ENCODE measurements at places on chromosomes 13 and 19. TPM values are rescaled to one million over a fixed set of nuclear protein-coding genes. Genes with fewer than 3 reads are reported as not detected.

DNA sequence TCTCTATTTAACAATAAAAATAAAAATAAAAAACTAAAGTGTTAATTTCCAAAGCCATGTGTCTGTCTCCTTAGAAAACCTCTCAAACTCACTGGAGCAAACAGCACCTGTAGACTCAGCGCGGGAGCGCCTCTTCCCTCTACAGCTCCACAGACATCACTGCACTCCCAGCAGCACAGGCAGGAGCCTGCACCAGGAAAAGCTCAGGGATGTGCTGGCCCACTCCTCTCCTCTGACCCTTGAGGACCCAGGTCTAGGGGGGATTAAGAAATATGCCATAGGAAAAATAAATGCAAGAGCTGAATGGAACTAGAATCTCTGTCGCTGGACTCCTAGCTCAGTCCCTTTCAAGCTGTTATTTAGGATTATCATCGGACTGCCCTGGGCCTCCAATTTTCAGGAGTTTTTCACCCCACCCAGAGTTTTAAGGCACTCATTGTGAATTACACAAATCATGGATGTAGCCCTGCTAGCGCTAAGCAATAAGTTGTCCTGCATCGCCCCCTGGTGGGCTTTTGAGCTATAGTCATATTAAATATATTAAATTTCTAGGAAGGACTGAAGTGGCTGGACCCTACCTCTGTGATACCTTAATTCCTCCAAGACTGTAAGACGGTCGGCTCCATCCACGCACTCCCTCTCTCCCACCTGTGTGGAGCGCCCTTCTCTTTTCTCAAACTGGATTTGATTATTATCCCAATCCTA is 333.9 kb downstream of the UQCRFS1 start:
- no peaks in the 10 kb centered on the region for H3K27me3 ChIP-seq
- DNase-seq = peak; percentile 83
- H3K36me3 ChIP-seq = no peaks in the 10 kb centered on the region
- no peak overlapping the region for H3K27ac ChIP-seq

Gene CBARP
- total RNA-seq = 1.8 TPM

DNA sequence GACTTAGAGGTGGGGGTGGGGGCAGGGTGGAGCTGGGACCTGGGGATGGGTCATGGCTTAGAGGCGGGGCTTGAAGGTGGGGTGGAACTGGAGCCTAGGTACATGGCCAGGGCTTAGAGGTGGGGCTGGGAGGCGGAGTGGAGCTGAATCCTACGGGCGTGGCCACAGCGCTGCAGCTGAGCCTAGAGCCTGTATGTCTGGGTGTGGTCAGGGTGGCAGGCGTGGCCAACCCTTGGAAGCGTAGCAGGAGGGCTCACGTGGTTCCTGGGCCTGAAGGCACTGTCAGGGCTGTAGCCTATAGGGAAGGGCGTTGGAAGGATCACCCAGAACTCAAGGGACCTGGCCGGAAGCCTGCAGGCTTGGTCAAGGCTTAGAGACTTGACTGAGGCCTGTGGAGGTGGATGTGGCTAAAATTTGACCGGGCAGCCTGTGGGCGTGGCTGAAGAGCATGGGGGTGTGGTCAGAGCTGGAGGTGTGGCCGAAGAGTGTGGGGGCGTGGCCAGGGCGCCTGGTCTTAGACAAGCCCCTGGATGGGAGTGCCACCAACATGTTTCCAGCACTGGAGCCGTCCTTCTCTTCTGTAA is 24.3 kb downstream of the COLGALT1 start:
- H3K4me1 ChIP-seq = no peaks in the 10 kb centered on the region
- no peak overlapping the region for H3K4me3 ChIP-seq
- no peaks in the 10 kb centered on the region for H3K27me3 ChIP-seq
- H3K36me3 ChIP-seq = no peaks in the 10 kb centered on the region
- DNase-seq = no peak

Gene ELAVL3
- total RNA-seq = 0.11 TPM

Gene KLK12
- not detected for total RNA-seq

Gene PPFIA3
- 14.7 TPM for total RNA-seq

DNA sequence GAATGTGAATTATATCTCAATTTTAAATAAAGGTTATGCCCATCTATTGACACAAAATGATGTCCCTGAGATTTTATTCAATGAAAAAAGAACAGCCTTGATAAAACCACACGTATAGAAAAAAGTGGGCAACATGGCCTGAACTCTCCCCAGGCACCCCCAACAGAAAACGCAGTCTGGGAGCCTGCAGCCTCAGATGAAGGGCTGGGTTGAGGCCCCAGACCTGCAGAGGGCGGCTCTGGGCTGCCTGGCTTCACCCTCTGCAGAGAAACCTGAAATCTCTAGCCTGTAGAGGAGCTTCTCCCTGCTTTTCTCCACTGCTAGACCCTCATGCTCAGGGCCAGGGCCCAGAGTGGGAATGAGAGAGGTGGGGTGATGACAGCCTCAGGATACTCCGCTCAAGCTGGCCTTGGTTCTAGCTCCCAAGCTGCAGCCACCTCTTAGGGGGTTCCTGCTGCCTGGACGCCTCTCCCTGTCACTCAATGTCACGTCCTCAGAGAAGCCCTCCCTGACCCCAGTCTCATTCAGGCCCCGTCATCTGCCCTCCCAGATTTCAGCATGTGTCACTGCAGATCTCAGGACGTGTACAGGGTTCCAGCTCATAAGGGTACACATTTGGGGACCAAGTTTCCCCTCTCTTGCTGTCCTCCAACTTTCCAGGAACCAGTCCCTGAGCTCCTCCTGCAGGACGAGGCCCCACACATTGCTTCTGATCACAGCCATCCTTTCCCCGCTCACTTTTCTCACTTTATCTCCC is 1.8 kb downstream of the MBD3 start:
- no peaks in the 10 kb centered on the region for H3K27me3 ChIP-seq
- H3K4me3 ChIP-seq = no peak overlapping the region
- H3K4me1 ChIP-seq = peaks cover 12% of the 10 kb centered on the region
- peaks cover 3% of the 10 kb centered on the region for H3K36me3 ChIP-seq

DNA sequence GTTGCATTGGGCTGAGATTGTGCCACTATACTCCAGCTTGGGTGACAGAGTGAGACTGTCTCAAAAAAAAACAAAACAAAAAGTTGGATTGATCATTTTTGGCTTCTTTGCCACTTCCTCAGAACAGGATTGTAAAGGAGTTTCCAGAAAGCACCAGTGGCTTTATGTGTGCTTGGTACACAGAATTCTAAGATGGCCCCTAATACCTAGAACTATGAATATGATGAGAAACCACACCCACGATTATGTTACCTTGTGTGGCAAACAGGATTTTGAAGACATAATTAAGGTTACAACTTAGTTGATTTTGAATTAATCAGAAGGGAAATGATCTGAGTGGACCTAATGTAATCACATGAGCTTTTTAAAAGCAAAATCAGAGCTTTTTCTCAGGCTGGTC is 26.5 kb downstream of the CEACAM1 start:
- no peak for DNase-seq
- no peaks in the 10 kb centered on the region for H3K27me3 ChIP-seq
- H3K4me3 ChIP-seq = no peak overlapping the region
- H3K4me1 ChIP-seq = peaks cover 24% of the 10 kb centered on the region

Gene NTN5
- total RNA-seq = not detected

Gene KIR3DL2
- total RNA-seq = not detected

Gene ZNF626
- total RNA-seq = 15.9 TPM

- no peak overlapping the region for H3K4me3 ChIP-seq
- H3K36me3 ChIP-seq = no peaks in the 10 kb centered on the region
- H3K27ac ChIP-seq = no peak overlapping the region
- no peaks in the 10 kb centered on the region for H3K4me1 ChIP-seq
- DNase-seq = no peak
- no peaks in the 10 kb centered on the region for H3K27me3 ChIP-seq
Observed at GRCh38 chr13:70896136-70896535, 787.9 kb upstream of the KLHL1 start.

DNA sequence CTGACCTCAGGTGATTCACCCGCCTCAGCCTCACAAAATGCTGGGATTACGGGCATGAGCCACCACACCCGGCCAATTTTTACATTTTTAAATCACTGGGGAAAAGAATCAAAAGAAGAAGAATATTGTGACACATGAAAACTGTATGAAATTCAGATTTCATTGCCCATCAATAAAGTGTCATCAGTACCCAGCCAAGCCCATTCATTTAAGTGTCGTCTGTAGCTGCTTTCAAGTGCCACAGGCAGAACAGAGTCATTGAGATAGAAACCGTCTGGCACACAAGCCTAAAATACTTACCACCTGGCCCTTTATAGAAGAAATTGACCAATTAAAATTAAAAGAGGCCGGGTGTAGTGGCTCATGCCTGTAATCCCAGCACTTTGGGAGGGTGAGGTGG is 15.3 kb downstream of the COLGALT1 start:
- H3K27me3 ChIP-seq = no peaks in the 10 kb centered on the region
- peaks cover 71% of the 10 kb centered on the region for H3K36me3 ChIP-seq
- DNase-seq = no peak
- no peaks in the 10 kb centered on the region for H3K4me1 ChIP-seq
- H3K27ac ChIP-seq = no peak overlapping the region
- no peak overlapping the region for H3K4me3 ChIP-seq

Gene WDR62
- total RNA-seq = 0.64 TPM

DNA sequence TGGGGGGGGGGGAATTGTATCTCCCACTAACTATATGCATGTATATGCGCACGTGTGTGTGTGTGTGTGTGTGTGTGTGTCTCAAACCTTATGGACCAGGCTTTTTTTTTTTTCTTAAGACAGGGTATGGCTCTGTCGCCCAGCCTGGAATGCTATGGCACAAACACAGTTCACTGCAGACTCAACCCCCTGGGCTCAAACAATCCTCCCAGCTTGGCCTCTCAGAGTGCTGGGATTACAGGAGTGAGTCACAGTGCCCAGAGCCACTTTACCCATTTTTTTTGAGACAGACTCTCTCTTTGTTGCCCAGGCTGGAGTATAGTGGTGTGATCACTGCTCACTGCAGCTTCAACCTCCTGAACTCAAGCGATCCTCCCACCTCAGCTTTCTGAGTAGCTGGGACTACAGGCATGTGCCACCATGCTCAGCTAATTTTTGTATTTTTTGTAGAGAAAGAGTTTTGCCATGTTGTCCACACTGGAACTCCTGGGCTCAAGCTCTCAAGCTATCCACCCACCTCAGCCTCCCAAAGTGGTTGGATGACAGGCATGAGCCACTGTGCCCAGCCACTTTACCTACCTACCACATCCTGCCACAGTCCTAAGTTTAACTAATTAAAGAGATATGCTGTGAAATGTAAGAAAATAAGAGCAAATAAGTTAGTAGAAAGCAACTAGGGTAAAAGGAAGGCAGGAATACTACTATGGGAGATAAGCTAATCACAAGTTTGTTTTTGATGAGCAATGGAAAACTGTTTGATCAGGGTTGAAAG is 2.4 kb downstream of the ZMYM5 start:
- no peak overlapping the region for H3K4me3 ChIP-seq
- no peaks in the 10 kb centered on the region for H3K27me3 ChIP-seq
- no peaks in the 10 kb centered on the region for H3K36me3 ChIP-seq
- peaks cover 19% of the 10 kb centered on the region for H3K4me1 ChIP-seq
- peak; percentile 55 for DNase-seq

DNA sequence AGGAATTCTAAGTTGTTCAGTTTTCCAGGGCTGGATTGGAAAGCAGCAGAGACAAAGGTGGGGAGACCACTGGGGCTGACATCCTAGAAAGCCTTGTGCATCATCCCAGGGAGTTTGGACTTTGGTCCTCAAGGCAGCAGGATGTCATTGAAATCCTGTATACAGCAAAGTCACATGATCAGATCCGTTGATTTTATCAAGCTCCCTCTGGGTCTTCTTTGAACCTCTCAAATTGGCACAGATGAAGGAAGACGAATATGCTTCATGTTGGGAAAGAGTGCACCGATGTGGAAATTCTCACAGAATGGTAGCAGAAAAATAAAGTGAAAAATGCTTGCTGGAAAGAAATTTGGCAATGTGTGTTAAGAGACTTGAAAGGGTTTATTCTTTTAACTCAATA is 149.8 kb upstream of the TMTC4 start:
- H3K27me3 ChIP-seq = no peaks in the 10 kb centered on the region
- H3K4me3 ChIP-seq = no peak overlapping the region
- H3K4me1 ChIP-seq = no peaks in the 10 kb centered on the region
- no peak overlapping the region for H3K27ac ChIP-seq
- DNase-seq = no peak

DNA sequence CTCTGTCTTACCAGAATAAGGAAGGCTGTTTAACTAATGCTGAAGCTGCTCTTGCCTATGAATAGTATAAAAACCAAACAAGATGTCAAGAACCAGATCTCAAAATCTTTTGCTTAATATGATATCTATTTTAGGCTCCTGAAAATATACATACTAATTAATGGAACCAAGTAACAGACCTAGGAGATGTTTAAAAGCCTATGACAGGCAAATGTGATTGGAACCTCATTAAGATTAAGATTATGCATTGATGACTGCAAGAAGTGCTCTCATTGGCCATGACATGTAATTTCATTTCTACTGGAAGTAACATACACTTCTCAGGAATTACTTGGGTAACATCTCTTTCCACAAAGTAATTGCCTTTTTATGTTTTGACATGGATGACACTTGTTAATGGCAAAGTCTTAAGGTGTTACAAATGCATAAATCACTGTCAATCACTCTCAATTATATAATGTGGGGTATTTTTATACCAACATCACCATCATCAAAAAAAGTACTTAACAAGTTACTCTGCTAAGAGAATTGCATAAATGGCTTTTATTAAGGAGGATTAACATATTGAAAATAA is 326.9 kb upstream of the MIR17HG start:
- no peak overlapping the region for H3K4me3 ChIP-seq
- H3K27ac ChIP-seq = no peak overlapping the region
- H3K4me1 ChIP-seq = no peaks in the 10 kb centered on the region
- DNase-seq = no peak

- no peak overlapping the region for H3K4me3 ChIP-seq
- no peaks in the 10 kb centered on the region for H3K4me1 ChIP-seq
- DNase-seq = no peak
Observed at GRCh38 chr19:13644645-13645044, 119.7 kb upstream of the MRI1 start.

DNA sequence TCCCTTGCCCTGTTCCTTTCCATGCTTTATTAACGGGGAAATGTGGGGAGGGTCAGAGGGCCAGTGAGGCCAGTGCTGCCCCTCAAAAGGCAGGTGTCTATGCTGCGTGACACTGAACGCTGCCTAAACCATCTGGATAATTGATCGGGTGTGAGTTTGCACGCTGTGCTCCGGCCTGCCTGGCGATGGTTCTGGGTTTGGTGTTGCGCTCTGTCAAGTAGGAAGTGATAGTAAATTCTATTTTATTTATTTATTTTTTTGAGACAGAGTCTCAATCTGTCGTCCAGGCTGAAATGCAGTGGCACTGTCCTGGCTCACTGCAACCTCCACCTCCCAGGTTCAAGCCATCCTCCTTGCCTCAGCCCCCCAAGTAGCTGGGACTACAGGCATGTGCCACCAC is 86.5 kb downstream of the ATP11A start:
- no peak overlapping the region for H3K27ac ChIP-seq
- H3K27me3 ChIP-seq = no peaks in the 10 kb centered on the region
- no peaks in the 10 kb centered on the region for H3K36me3 ChIP-seq

Gene FFAR2
- total RNA-seq = not detected
